Activated CD4-positive, alpha-beta T cell treated with anti-CD3 and anti-CD28 coated beads, Interleukin-2, amount 50 U/mL, for 1 hour (primary cell): ENCODE measurements at places on chromosomes 1 and 21.

- DNase-seq, result no peak
Measured at GRCh38 chr1:210741564-210741963, 392.4 kb downstream of the KCNH1 start.

DNA sequence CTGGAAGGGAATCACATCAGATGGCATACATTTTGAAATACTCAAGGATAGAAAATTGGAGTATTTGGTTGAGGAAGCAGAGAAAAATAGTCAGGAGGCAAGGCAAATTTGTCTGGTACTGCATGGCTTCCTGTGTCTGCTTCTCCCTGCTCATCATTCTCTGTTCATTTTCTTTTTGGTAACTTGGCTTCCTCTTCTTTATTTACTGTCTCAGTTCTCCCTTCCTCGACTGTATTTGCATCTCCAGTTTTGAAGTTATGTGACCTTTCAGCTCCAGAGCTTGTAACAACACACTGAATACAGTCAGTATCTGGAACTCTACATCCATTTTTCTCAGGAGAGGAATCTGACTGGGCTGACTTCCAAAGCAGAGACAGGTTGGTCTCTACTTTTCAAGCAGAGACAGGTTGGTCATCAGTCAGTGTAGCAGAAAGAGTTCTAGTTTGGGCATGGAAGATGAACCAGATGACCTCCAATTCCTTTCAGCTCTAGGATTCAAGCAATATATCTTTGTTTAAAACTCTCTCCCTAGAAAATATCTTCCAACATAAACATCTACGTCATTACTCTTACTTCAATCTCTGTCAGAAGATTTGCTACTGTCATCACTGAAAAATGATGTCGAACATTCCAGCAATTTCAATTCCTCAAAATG is 571.2 kb downstream of the ADGRL2 start:
- DNase-seq, result no peak

DNA sequence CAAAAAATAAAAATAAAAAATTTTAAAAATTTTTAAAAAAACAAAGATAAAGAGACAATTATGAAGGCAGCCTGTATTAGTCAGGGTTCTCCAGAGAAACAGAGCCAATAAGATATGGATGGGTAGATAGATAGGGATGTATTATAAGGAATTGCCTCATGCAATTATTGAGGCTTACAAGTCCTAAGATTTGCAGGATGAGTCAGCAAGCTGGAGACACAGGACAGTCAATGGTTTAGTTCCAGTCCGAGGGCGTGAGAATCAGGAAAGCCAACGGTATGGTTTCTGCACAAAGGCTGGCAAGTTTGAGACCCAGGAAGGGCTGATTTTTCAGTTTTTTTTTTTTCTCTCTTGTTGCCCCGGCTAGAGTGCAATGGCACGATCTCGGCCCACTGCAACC is 24.1 kb upstream of the EIF4G3 start:
- no peak for DNase-seq

DNA sequence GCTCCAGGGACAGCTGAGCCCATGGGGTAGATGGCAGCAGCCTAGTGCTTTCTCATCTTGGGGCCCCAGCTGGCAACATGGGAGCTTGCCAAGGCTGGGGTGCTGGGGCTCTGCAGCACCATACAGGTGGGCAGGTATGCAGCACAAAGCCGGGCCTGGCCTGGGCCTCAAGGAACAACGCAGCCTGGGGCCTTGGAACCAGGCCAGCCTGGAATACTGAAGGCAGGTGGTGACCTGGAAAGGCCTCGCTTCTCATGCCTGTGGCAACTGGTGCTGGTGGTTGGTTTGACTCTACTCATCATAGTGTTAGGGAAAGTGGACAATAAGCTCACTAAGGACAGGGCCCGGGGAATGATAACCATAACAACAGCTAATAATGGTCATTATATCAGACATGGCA is 27.0 kb upstream of the SDHB start:
- no peak for DNase-seq

DNA sequence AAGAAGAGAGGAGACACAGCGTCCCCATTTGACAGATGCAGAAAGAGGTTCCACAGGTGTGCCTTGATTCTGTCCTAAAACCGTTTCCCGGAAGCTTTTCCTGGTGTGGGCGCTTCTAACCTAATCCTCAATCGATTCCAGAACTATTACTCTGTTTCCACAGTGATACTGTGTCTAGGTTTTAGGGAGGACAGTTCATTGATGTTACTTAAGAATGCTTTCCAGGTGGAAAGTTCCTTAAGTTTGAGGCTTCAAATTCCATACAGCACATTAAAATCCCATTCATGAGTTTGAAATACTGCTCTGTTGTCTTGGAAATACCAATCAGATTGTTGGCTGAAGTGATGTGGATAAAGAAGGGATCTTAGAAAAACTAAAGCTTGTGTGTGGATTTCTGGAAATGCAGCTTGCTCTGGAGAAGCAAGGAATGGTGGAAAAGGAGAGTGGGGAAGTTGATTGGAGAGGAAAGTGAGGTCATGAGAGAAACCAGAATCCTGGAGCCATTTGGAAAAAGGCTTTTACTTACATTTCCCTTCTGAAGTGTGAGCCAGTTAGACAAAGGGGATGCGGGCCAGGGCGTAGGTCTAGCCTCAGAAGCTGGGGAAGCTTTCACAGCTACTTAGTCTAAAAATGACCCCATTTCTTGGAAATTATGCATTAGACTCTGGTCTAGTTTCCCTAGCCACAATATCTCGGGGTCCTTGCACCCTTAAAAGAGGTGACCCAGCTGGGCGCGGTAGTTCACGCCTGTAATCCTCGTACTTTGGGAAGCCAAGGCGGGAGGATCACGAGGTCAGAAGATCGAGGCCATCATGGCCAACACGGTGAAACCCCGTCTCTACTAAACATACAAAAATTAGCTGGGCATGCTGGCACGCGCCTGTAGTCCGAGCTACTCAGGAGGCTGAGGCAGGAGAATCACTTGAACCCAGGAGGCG is 6.7 kb downstream of the ELF3 start:
- no peak for DNase-seq

DNA sequence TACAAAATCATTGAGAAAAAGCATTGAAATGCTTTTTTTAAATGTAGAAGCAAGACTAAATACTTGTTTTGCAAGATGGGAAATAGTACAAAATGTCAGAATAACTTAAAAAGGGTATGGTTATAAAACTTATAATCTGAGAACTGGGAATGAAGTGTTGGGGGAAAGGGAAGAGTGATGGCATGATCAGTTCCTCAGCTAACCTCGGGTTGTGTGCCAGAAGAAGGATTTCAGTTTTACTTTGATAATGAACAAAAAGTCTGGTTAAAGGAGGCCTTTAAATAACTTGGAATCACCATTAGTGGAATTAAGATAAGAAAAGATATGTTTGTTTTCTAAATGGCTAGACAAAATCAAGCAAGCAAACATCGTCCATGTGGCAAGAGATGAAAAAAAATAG is 20.7 kb downstream of the NEK7 start:
- no peak for DNase-seq

- no peak for DNase-seq
Measured at GRCh38 chr1:246417813-246418564, 89.1 kb downstream of the SMYD3 start.

- DNase-seq, result no peak
Measured at GRCh38 chr1:231518485-231519034, 9.9 kb upstream of the TSNAX start.

DNA sequence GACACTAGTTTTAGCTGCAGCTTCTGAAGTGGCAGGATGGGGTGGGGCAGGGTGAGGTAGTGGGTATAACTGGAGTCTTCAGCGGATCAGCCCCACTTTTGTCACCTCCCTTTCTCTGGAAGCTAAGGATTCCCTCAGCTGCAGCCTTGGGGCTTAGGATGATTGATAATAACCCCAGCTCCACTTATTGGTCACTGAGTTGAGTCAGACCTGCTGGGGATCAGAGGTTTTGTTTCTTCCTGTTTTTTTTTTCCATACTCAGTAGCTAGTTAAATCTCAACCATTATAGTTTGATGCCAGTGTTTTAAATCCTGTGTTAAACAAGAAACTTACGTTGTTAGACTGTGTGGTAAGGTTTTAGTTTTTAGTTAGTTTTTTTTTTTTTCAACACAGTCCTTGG is 57.2 kb downstream of the LAMC1 start:
- DNase-seq, result no peak

GRCh38 chr1:100511058-100511457 is 26.9 kb upstream of the GPR88 start:
- no peak for DNase-seq

DNA sequence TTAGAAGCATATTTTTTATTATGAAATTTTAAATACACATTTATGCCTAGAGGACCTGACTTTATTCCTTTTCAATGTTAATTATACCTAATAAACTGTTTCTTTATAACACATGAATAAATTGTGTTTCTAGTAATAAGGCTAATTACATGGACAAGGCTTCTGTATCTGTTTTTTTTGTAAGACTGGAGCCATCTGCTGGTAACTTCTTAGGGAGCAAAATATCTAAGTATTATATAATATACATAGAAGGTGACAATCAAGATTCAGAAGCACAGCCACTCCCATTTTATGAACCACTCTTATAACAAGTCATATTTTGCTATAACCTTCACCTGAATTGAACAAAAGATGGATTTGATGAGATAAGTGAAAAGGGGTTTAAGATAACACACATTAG is 84.2 kb downstream of the LBR start:
- DNase-seq, result no peak

DNA sequence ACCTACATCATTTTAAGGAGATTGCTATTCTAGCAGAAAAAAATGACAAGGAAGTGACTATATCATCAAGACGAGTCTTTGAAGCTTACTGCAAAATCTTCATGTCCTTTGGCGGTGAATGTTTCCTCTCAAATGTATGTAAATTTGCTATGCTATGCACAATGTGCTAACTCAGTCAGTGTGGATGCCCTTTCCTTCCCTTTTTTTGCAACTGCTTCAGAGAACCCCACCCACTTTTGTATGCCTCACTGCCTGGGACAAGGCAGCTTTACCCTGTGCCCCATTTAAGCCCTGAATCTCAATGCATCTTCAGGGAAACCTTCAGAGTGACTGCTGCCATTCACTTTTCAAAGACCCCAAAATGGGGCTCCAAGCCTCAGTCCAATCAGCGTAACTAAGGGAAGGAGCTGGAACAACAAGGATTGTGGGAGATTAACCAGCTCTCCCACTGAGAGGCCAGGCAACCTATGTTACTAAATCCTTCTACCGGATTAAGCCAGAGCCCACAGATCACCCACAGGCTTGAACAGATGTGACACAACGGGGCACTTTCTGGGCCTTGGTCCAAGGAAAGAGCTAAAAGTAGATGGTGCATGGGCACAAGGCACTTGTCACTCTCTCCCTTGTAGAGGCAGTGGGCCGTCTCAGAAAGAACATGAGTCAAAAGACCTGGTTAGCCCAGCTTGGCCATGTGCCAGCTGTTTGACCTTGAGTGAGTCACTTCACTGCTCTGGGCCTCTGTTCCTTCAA is 154.4 kb downstream of the PLPP3 start:
- no peak for DNase-seq

GRCh38 chr1:217261636-217262035 is 369.3 kb downstream of the GPATCH2 start:
- DNase-seq, result no peak

- no peak for DNase-seq
Measured at GRCh38 chr1:151002611-151003010, 4.1 kb downstream of the MINDY1 start.
